ENCODE measurements at places on chromosomes 12 and 14.

GRCh38 chr12:131607658-131608447, 103.0 kb upstream of the SFSWAP start:
- DNase-seq, result peak; percentile 81

DNA sequence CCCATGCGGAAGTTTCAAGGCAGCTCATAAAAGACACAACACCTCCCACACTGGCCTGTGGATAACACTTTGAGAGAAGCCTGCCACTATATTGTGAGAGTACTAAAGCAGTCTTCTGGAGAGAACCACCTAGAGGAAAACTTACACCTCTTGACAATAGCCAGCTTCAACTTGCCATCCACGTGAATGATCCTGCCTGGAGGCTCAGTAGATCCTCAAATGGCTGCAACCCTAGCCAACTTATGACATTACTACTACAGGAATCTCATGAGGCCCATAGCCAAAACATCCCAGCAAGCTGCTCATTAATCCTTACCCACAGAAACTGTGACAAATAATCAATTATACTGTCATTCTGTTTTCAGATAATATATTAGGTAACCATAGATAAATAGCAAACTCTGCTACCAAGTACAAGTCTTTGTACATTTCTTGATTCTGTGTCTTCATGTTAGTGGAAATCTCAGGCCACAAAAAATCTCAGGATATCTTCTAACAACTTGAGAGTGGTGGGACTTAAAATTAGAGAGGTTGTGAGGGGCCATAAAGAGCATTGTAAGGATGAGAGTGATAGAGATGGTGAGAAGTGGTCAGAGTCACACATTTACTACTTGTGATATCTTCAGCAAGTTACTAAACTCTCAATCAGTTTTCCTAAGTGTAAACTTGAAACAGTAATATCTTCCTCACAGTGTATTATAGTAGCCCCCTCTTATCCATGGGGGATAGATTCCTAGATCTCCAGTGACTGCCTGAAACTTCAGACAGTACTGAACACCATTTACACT, 368.0 kb downstream of the C12orf50 start:
- no peak for DNase-seq

GRCh38 chr12:71128191-71128788, 29.5 kb downstream of the TSPAN8 start:
- DNase-seq, result no peak

DNA sequence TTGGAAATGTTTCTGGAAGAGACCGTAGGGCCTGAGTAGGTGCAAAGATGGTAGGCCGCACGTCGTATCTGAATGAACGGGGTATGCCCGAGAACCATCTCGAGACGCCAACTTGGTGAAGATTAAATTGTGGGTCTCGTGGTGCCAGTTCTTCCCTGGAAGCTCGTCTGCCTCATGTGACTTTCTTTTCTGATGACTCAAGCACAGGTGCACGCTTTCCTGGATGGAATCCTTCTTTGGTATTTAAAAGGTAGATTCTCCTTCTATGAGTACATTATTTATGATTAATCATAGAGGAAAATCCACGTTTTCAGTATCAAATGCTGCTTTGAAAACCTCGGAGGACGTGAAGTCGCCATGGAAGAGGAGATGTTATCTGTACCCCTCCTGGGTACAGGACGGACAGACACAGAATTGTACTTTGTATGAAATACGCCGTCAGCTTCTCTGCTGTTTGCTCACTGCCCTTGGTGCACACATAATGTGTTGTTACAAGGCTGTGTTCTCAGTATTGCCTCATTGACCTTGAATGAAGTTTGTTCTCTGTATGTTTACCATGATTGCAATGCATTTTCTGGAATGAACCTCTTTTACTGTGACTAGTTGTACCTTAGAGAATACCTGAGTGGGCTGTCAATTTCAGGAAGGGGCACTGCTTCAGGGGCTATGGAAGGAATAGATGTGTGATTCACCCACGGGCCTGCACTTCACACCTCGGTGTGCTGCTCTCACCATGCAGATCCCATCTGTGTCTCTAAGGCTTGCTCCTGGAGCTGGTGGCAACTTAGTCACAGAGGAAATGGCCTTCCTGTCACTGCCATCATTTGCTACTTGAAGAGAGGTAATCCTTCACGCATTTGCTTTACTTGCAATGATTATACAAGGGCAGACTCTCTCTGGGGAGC, 137.3 kb upstream of the RTL1 start:
- DNase-seq, result no peak

GRCh38 chr14:75459099-75459741, 31.4 kb downstream of the JDP2 start:
- DNase-seq, result no peak

- DNase-seq, result no peak
Measured at GRCh38 chr12:63302269-63302940, 151.4 kb upstream of the AVPR1A start.

DNA sequence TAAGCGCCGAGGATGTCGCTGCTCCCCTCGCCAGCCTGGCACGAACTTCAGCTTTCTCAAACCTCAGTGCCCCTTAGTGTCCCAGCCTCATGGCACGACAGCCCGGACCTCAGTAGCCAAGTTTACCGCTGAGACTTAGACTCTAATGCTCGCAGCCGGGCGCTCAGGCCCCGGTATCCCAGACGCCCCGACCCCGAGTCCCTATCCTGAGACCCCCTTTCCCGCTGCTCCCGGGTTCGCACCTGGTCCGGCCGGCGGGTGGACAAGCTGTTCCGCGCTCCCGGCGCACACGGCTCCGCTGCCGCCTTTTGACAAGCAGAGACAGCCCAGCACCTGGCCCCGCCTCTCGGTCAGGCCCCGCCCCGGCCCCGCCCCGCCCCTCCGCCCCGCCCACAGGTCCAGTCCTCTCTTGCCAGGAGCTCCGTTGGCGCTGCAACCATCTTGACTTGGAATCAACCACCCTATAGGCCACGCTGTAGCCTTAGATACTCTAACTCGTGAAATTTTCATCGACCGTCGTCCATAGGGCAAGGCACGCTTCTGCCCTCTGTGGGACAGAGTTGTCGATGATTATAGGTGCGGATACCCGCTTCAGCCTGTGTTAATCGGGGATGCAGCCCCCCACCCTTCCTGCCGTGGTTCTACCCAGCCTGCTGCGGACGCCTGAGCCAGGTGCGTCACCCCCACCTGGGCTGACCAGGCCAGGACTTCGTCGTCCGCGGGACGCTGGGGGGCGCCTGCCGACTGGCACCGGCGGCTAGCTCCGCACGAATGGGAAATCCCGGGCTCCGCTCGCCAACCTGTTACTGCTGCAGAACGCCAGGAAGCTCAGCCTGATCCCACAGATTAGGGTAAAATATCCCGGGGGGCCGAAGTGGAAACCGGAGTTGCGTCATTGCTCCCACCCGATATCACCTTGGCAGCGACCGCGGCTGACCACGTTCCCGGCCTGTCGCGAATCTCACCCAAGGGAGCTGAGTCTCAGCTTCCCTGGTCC, at the start of gene VDR:
VDR (minus strand) TSS at position 282 of the 997 bp plus-strand sequence. CDS start 25,881 bp downstream, outside the sequence.
- DNase-seq, result peak; percentile 83

DNA sequence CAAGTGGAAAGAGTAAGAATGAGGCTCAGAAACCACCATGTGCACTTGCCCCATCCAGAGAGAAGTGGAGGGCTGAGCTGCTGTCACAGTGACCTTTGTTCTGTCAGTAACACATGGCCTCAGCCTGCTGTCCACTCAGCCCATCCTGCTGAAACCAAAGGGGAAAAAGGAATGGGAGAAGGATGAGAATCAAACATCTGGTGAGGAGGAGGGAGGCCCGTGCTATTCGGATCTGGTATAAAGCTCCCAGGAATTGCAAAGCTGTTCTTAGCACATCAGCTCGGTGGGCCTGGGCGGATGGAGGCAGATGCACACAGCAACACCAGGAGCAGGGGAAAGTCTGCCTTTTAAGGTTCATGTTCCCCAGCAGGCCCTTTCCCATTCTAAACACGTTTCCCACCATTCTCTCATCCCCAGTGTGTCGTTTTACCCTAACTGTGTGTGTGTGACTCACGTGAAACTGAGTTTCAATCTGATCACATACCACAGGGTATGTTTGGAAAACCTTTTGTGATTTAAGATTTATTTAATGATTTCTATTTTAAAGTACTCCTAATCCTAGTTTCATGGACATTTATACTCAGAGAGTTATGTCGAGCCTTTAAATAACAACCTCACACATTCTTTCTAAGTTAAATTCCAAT, 36.8 kb downstream of the RTRAF start:
- DNase-seq, result no peak

DNA sequence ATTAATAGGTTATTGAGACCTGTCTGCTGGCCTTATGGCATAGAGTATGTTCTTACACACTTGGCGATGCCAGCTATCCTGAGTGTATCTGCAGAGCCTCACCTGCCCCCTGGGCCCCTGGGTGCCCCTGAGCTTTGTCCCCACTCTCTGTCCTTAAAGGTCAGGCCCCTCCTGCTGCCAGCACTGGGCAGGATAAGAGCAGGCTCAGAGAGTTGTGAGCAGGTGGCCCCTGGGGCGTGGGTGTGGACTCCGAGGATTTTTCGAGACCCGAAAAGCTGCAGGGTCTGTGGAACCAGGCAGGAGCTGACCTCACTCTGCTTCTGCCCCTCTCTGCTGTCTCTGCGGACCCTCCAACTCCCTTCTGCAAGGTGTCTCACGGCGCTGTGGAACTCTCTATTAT, 8.2 kb downstream of the HIP1R start:
- no peak for DNase-seq

GRCh38 chr12:112808156-112808555, 16.6 kb downstream of the RPH3A start:
- DNase-seq, result no peak
